ENCODE measurements at places on chromosomes 12 and 14. TPM values are rescaled to one million over a fixed set of nuclear protein-coding genes. Genes with fewer than 3 reads are reported as not detected.

The OVCH1 gene
- total RNA-seq: not detected

The RNF212B gene
- total RNA-seq: not detected

The SERPINA5 gene
- not detected for total RNA-seq

The TEX22 gene
- total RNA-seq: 3.8 TPM

The SYT1 gene
- total RNA-seq: not detected

The SIX1 gene
- 0.25 TPM for total RNA-seq

The GZMB gene
- 127 TPM for total RNA-seq

The ANKS1B gene
- total RNA-seq: 0.86 TPM

The MGP gene
- total RNA-seq: 0.27 TPM

The SPX gene
- 0.52 TPM for total RNA-seq

The TPH2 gene
- total RNA-seq: not detected

The RTN1 gene
- total RNA-seq: not detected

The FGF6 gene
- total RNA-seq: not detected

The ACSM4 gene
- not detected for total RNA-seq

The OR6C2 gene
- total RNA-seq: not detected

The RPL10L gene
- total RNA-seq: not detected
